ENCODE measurements at places on chromosomes 1 and 21.

DNA sequence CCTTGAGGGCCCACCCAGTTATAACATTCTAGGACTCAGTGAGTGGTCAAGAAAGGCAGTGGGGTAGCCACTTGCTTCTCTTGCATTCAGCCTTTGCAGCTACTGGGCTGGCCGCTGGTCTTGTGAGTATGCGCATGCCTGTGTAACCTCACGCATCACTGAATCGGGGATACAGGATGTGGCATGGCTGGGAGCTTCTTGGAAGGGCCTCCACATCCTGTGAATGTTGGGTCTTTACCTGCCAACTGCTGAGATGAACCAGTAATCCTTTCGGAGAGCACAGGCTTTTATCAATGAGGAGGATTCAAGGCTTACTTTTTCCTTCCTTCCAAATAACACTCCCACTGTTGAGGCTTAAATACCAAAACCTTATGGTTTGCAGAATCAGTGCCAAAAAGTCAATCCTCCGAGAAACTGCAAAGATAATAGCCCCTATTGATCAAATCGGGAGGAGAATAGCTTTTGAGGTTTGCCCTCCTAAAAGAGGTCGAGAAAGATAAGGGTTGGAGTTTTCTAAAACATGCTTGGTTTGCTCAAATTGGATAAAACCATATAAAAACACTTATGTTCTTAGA is 198.9 kb upstream of the UBE2U start:
- DNase-seq = no peak

DNA sequence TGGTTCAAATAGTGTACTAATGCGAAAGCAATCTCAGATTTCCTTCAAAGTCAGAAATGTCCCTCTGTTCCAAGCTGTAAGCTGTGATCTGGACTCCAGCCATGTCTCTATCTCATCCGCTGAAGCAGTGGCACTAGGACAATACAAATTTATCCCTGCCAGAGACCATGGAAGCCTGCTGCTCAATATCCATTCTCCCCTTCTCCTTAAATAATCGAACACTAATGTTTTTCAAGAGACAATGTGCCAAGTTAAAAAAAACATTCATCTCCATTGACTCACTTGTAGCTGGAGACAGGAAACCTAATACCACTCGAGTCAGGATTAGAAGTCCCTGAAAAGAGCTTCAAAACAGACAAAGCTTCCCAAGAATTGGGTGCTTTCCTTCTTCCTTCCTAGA is 38.5 kb upstream of the PGBD5 start:
- DNase-seq = no peak

DNA sequence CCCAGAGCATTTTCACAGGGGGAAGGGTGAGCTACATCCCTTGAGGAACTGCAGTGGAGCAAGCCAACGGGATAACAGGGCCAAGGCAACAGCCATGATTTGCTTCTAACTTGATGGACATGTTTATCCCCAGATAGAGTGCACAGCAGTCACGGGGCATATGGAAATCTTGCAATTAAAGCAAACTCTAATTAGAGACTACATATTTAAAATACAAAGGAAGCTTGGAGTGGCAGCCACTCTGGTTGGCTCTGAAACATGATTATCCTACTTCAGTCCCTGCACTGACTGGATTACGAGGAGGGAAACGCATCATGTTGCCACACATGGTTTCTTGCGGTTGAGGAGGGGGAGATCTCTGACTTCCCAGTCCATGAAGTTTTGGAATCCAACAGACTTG is 60.8 kb downstream of the BEND5 start:
- DNase-seq = no peak

GRCh38 chr1:53627031-53627430 is 111.9 kb downstream of the GLIS1 start:
- no peak for DNase-seq

- DNase-seq = no peak
These were observed 196.0 kb upstream of the SAMSN1 start for GRCh38 chr21:14742119-14742518.

Measured in forelimb muscle (tissue), 1 donor.